CD4-positive, alpha-beta T cell treated with Interleukin-4 for 1 hour (primary cell): ENCODE measurements at places on chromosomes 16 and 17.

- DNase-seq, result peak; percentile 60
Measured at GRCh38 chr16:46908540-46909372, 24.6 kb downstream of the GPT2 start.

DNA sequence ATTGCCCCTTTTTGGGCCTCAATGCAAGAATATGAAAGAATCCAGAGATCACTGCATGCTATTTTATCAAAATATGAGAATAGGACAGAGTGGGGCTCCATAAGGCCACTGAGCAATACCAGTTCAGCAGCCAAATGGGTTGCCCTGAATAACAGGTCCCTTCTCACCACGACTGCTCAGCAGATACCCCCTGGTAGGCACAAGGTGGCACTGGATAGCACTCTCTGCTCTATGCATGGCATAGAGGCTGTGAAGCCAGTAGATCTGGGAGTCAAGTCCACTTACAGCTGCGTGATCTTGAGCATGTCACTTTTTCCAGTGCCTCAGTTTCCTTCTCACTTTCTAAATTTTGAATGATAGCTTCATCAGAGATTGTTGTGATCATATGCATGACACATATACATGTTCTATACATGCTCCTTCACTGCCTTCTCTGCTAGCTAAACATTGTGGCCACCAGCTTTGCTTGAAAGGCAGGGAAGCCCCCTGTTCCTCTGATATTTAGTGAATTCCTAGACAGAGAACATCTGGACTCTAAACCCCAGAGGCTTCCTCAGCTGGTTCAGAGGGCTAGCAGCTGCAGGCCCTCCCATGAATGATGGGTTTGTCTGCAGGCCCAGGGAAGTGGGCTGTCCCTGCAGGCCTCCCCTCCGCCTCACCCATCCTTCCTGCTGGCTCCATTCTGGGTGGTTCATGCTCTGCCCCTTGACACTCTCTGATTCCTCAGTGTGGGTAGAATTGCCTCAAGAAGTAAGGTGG is 84.9 kb upstream of the ASIC2 start:
- no peak for DNase-seq

- no peak for DNase-seq
Measured at GRCh38 chr17:73498886-73499554, 145.2 kb downstream of the SDK2 start.

DNA sequence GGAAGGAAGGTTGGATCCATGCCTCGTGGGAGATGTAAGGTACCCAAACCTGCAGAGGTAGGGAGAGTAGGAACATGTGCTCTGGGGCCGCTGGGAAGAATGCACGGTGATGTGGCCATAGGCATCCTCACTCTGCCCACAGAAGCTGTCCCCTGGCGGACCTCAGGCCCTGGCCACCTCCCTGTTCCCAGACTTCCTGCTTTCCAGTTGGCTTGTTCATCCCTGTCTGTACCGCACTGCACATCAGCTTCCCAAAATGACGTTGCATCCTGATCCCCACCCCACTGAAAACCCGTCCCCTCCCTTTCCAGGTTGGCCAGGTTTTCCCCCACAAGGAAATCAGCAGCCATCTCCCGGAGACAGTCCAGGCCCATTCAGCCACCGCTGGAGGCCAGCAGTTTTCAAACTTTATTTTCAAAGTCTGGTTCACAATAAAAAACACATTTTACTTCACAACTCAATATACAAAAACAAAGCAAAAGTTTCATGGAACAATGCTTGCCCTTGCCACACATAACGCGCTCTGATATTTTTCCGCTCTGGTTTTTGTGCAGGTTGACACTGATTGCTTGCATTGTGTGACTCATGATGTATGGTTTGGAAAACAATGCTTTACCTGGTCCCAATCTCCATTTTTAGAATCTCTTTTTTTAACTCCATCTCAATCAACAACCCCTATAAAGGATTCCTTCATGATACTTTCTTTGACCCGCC is 143.0 kb downstream of the GAS7 start:
- DNase-seq, result no peak

GRCh38 chr17:32862940-32863339 is 14.0 kb downstream of the MYO1D start:
- DNase-seq, result no peak

DNA sequence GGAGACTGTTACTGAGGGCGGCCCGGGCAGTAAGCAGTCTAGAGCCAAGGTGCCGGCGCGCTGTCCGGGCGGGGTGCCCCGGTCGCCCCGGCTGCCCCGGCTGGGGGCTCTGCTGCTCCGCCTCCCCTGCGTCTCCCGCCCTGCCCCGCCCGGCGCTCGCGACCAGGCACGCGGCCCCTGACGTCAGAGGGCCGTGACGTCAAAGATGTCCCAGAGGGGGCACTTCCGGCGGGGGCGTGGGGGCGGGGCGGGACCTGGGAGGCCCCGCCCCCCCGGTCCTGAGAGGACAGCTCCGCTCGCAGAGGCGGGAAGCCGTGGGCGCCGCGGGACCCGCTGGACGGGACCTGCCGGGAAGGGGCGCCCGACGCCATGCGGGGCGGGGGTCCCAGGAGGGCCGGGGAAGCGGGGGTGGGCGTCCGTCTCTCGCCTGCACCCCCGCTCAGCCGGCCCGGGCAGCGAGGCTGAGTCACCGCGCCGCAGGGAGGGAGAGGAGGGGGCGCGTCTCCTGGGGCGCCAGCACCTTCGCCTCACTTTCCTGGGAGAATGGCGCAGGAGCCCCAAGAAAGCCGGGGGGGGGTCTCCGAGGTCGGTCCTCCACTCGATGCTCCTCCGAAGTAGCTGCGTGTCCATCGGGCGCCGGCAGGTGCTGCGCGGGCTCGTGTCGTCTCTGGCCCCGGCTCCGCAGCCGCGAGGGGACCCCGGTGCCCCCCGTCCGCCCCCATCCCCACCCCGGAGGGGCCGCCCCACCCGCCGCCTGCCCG is 4.4 kb upstream of the HIC1 start:
- peak; percentile 82 for DNase-seq

- DNase-seq, result no peak
Measured at GRCh38 chr17:79154446-79154845, 79.8 kb downstream of the ENGASE start.

GRCh38 chr16:13926891-13927290 is 6.9 kb downstream of the ERCC4 start:
- no peak for DNase-seq

DNA sequence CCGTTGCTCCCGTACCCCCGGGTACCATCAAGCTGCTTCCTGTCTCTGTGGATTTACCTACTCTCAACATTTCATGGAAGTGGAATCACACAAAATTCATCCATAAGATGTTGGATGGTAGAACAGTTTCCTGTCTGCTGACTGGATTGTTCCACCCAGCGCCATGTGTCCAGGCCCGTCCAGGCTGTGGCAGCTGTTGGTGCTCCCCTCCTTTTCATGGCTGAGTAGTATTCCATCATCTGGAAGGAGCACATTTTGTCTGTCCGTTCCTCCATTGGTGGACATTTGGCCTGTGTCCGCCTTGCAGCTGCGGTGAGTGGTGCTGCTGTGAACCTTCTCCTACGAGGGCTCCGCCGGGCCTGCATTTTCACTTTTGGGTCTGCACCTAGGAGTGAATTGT is 18.4 kb downstream of the TSC2 start:
- no peak for DNase-seq

DNA sequence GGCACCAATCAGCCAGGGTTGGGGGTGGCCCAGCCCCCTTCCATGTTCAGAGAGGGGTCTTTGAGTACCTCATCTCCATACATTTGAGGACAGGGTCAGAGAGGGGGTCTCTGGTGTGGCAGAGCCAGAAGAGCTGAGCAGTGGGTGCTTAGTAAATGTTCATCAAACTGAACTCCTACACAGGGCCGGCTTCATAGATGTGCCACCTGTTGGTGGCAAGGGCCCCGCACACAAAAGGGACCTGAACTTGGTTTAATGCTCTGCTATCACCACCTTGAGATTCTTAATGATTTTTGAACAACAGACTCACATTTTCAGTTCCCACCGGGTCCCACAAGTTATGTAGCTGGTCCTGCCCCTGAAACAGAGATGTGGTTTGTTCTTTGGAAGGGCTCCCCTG is 9.0 kb upstream of the C1QL1 start:
- DNase-seq, result no peak

GRCh38 chr16:1182316-1182671 is 29.4 kb downstream of the CACNA1H start:
- no peak for DNase-seq

GRCh38 chr16:89958596-89958995 is 10.0 kb downstream of the DEF8 start:
- no peak for DNase-seq

- peak; percentile 53 for DNase-seq
Measured at GRCh38 chr17:75024686-75025397, 12.4 kb downstream of the MRPL58 start.

GRCh38 chr17:37361543-37361942 is 14.2 kb upstream of the C17orf78 start:
- DNase-seq, result no peak

GRCh38 chr17:70024253-70024652 is 50.8 kb upstream of the KCNJ16 start:
- DNase-seq, result no peak

DNA sequence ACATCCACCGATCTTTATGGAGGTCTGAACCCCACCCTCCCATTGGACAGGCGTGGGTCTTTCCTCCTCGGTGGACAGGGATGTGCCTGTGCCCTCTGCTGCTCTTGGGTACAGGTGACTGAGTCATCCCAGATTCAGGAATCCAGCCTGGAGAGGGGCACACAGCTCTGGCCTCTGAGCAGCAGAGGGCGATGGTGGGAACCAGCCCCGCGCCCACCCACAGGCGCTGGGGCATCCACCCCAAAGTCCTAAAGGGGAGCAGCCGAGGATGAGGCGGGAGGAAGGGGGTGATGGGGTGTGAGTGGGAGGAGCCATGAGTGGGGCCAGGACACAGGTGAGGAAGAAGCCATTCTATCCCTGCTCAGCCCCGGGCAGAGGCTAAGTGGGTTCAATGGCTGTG is 35.0 kb downstream of the ENGASE start:
- no peak for DNase-seq

DNA sequence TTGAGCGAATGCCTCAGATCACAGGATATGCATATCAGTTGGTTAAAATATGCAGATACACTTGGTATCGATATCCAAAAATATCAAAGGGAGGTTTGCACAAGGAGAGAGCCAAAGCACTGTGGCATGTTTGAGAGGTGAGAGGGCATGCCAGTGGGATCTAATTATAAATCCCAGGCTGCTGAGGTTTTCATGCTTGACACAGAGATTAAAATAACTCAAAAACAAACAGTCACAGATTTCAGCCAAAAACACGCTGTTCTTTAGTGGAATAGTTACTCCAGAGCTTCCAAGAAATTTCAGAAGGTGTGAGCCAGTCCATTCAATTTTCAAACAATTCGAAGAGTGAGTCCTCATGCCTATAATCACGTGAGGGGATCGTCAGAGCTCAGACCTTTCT is 477.9 kb downstream of the SOX9 start:
- no peak for DNase-seq

DNA sequence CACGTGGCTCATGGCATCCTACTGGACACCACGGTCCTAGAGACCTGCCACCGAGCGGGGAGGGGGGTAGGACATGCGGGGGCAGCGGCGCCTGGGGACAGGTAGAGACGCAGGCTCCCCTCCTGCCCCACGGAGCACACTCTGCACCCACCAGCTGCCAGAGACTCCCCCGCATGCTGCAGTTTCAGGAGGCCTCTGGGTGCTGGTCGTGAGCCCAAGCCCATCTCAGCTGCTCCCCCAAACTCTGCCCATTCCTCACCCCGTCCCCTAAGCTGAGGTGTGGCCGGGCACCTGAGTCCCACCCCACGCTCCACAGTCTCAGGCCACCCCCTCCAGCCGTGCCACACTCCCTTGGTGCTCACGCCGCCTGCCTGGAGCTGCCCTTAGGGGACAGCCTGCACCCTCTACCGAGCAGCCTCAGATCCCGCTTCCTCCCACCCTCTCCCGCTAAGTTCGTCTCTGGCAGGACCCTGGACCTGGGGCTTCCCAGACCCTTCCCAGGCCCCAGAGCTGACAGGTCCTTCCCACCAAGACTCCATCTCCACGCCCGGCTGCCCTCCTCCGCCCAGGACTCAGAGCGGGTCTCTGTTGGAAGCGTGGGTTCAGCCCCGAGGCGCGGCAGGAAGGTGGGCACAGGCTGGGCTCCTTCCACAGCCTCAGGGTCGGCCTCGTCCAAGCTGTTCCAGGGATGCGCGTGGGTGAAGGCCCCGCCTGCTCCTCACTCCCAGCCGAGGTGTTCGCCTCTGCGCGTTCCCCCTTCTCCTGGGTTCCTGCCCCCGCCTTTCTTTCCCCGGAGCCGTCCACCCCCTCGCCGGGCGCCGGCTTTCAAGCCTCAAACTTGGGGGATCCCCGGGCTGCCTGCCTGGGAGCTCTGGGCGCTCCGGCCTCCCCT is 1.3 kb downstream of the RAB40B start:
- peak; percentile 18 for DNase-seq

DNA sequence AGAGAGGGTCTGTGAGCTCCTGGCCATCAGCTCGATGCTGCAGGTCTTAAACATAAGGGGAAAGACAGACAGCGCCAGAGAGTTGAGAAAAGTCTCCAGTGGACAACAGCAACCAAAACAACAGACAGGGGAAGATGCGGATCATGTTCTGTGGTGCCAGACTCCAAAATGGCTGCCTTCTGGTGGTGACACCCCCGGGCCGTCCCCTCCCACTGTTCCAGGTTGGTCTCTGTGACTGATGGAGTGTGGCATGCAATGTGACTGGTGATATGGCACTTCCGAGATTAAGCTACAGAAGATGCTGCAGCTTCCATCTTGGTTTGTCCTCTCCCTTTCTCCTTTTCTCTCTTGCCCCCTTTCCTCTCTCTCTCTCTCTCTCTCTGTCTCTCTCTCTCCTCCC is 40.4 kb upstream of the RBFOX3 start:
- DNase-seq, result no peak
